ENCODE measurements at places on chromosomes 5 and 9.

GRCh38 chr5:78449103-78449502 lies 88.7 kb downstream of the SCAMP1 start:
- DNase-seq = no peak

DNA sequence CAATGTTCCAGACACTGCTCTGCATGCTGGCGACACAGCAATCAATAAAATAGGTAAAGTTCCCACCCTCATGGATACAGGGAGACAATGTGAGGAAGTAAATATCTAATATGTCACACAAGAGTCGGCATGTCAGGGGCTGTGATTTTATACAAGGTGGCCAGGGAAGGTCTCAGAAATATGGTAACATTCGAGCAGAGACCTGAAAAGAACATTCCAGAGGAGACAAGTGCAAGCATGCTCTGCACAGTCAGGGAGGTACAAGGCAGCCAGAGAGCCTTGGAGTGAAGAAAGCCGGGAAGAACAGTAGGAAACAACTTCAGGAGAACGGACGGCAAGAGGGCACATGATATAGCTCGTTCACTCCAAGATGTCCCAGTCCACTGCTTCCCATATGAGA lies 89.2 kb upstream of the ZNF462 start:
- no peak for DNase-seq

DNA sequence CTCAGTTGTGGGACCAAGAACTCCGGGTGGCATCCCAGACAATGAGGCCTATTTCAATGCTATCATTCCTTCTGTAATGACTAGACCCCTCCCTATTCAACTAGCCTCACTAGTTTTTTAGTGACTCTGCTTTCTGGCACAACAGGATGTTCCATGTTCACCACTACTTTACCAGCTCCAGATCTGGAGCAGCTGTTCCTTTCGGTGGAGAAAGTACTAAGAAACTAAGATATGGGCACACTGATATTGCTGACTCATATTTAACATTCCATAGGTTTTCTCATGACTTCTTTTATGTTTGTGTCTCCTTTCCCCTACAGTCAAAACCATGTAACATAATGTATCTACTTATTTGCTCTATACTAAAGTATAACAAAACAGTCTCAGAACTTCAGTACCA lies 24.1 kb downstream of the IL33 start:
- no peak for DNase-seq

DNA sequence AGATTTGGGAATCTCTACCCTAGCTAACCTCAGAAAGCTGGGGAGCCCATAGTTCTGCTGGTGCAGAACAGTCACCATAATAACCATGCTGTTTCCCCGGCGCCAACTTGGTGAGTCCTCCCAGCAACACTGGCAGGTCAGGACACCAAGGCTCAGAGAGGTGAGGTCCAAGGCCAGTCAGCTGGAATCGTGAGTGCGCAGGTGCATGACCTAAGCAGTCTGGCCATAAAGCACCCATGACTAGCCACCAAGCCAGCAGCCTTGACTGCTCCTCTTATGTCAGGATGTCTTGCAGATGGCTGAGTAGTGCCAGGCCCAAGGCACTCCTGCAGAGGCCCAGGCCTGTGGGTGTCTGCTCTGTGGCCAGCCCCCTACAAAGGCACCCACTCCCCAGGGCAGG lies 2.6 kb downstream of the RNF44 start:
- no peak for DNase-seq

DNA sequence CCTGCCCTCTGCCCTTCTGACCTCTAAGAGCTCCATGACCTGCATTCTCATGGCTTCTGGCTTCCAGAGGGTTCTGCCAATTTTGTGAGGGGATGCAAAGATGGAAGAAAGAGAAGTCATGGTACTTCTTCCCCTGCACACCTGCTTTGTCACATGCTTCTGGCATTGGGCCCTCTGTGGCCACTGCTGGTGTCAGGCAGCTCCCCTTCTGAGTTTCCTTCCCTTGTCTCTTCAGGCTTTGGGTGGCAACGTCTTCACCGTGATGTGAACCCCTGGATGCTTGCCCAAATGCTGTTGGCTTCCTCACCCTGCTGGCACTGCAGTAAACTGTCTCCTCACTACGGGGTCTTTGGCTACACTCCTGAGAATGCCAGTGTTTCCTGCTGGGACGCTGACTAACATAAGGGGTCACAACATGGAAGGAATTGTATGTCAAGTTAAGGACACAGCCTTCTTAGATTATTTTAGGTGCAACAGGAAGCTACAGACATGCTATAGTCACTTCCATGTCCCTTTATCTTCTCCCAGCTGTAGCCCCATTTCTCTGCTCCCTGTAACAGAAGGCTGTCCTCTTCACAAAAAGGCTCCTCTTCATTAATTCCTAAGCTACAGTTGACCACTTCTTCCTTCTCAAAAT lies 8.9 kb upstream of the CLINT1 start:
- no peak for DNase-seq

GRCh38 chr9:72557549-72557948 lies 36.1 kb downstream of the TMC1 start:
- no peak for DNase-seq

DNA sequence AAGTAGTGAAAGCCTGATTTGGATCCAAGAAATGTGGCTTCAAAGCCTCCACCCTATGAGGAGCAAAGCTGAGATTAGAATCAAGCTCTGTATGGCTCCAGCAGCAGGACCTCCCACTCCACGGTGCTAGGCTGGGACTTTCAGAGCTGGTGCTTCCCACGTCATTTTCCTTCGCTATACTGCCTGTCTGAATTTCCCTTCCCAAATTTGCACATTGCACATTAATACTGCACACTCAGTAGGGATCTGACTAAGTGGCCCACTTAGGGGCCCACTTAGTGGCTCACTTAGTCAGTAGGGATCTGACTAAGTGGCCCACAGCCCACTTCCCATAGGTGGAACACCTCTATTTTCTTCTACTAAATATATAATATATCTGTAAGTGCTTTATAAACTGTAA lies 14.1 kb upstream of the SPDL1 start:
- DNase-seq = no peak

DNA sequence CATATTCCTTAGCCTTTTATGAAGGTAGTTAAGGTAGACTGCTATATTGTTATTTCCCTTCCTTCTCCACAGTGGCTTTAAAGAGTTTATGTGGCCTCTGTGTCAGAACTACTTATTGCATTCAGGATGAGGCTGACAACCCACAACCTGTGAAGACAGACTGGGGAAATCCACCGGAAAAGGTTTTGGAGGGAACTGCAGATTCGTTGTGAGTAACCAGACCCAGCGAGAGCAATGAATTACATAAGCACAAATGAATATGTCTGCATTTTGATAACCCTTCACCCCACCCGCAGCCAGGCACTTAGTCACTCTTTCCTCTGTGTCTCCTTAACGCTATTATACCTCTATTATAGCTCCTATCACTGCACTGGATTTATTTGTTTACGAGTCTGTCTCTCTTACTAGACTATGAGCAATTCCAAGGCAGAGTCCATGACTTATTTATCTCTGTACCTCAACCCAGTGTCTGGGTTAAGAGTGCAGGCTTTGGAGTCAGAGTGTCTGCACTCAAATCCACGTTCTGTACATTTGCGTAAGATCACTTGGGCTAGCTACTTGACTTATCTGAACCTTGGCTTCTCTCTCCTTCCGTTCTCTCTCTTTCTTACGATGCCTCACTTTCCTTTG lies 19.2 kb downstream of the KCTD16 start:
- no peak for DNase-seq

DNA sequence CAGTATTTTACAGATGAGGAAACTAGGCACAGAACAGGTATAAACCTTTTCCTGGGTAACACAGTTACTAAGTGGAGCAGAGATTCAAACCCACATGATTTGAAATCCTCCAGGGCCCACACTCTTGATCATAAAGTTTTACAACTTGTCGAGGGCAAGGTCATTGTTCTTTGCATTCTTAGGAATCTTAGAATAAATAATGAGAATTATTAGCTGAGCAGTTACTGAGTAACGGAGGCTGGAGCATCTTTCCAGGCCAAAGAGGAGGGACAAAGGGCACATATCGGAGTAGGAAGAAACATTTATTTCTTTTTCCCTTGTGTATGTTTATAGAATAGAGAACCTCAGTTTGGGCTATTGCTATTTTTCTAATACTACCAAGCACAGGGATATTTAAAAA lies 27.1 kb upstream of the F2R start:
- DNase-seq = no peak

DNA sequence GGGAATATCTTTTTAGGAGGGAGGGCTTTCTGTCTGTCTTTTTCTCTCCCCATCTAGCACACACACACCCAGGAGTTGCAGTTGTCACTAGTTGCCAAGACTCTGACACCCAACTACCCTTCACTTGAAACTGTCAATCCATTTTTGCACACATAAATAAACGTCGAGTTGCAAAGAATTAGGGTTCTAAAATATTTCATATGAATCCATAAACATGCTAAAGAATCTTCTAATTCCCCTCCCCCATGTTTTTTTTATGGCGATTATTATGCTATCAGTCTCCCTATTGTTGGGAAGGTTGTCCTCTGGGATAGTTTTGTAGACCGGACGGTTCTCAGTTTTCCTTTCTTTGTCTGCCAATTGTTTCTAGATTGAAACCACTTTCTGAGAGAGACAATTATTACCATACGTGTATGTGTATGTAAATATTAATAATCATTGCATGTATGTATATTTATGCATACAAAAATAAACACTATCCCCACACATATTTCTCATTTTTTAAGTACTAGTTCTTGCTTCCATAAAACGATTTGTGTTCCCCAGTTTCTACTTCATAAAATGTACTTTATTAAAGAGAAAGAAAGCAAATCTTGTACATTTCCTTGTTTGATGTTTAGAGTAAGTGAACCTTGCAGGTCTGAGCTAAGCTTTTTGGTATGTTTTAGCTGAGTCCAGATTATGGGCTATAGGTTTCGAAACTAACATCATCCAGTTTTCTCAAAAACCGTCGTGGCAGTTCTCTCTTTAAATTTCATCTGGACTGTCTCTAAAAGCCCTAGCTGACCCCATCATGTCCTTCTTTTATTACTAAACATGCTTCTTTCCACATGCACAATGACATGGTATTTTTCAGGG lies 165.0 kb upstream of the MPDZ start:
- DNase-seq = no peak

DNA sequence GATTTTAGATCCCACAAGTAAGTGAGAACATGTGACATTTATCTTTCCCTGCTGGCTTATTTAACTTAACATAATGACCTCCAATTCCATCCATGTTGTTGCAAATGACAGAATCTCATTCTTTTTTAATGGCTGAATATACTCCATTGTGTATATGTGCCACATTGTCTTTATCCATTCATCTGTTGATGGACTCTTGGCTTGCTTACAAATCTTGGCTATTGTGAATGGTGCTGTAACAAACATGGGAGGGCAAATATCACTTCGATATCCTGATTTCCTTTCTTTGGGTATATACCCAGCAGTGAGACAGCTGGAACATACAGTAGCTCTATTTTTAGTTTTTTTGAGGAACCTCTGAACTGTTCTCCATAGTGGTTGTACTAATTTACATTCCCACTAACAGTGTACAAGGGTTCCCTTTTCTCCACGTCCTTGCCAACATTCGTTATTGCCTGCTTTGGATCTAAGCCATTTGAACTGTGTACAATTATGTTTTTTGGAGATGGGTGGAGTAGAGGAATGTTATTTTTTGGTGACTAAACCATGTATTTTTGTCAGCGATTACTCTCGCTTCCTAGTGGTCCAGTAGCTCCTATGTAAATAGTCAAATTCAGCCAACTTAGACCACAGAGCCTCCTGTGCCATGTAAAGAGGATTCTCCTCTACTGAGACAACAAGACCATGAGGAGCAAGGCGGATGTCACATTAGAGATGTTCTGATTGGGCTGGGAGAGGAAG lies 60.6 kb downstream of the TNFSF15 start:
- DNase-seq = no peak

DNA sequence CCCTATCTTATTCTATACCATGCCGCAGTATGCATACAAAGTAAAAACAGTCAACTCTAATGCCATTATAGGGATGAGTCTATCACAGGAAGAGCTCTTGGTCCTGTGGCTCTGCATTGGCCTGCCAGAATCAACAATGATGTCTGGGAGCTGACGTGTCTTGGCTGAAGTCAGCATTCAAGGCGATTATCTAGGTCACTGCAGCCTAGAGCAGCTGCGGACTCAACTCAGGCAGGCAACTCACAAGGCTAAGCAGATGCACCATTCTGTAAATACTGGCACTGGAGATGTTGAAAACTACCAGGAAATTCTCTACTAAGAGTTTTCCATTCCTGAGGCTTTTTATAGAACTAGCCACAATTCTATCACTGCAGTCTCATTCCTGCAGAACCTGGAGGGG lies 13.3 kb downstream of the SPATA9 start:
- DNase-seq = no peak

DNA sequence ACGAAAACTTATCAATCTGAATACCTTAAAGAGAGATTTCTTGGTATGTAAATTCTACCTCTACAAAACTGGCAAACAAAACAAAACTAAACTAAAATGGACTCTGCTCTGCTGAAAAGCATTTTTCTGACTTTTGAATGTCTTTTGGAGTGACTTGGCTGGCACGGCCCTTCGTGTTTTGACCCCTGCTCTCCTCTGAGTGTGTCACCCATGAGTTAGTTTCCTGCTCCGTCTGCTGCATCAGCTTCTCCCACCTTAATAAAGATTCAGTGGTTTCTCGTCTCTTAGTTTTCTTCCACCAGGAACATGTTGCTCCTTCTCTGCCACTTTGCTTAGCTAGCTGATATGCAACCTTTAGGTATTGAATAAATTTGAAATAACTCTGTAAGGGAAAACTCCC lies 1084.0 kb upstream of the CDH18 start:
- DNase-seq = no peak

GRCh38 chr5:180950291-180950949 lies 38.2 kb upstream of the BTNL3 start:
- no peak for DNase-seq
